ENCODE measurements at places on chromosomes 7 and 10. TPM values are rescaled to one million over a fixed set of nuclear protein-coding genes. Genes with fewer than 3 reads are reported as not detected.

The GJD4 gene
- not detected for polyA plus RNA-seq

The PTPRE gene
- polyA plus RNA-seq = 15.5 TPM

The GPR15LG gene
- polyA plus RNA-seq = 0.47 TPM

The SMO gene
- polyA plus RNA-seq = 0.87 TPM

The ICA1 gene
- 16.5 TPM for polyA plus RNA-seq

The LRRTM3 gene
- not detected for polyA plus RNA-seq

The GJC3 gene
- polyA plus RNA-seq = 0.07 TPM

The SVOPL gene
- 0.13 TPM for polyA plus RNA-seq

The PDZD7 gene
- 0.83 TPM for polyA plus RNA-seq
